ENCODE measurements at places on chromosomes 2 and 18.

DNA sequence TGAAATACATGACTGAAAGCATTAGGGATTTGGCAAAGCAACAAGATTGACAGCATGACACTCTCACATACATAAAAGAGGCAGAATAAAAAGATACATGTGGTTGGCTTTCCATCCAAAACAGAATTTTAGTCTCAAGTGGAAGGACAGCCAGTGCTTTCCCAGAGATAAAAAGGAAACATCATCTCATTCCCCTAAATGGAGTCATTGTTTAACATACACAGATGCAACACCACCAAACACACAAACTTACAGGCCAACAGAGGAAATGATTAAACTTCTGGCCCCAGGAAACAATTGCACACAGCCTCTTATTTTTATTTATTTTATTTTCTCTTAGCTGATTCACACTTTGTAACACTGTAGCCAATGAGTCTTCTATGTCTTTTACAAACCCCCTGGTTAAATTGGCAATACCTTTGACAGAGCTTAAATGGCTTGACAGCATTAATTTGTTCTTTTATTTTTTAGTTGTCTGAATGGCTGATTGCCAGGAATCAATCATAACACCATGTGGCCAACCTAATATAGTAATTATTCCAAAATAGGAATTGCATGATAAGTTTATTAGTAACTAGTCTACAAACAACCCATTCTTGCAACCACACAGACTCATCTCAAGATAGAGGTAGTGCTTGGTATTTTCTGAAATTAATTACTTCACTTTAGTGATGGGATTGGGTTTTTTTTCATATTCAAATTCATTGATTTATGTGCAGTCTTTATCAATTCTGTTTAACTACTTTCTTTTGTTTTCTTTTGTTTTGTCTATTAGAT lies 190.5 kb downstream of the RND3 start:
- DNase-seq, result peak; percentile 11

GRCh38 chr18:42635378-42636048 lies 480.0 kb downstream of the RIT2 start:
- no peak for DNase-seq

DNA sequence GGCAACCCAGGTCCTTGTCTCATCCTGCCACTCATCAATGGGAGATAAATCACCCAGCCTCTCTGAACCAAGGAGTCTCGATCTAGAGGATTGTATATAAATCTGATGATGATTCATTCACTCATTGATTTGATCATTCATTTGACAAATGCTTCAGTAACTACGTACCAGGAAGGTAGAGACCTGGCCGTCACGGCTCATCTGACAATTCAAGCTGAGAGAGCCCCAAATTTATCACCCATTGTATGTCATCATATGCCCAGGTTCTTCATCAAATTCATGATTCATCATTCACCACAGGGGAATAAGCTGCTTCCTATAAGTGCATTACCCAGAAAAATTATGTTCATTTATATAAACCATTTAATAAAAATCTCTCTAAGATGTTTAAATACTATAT lies 116.9 kb downstream of the FAM161A start:
- no peak for DNase-seq

DNA sequence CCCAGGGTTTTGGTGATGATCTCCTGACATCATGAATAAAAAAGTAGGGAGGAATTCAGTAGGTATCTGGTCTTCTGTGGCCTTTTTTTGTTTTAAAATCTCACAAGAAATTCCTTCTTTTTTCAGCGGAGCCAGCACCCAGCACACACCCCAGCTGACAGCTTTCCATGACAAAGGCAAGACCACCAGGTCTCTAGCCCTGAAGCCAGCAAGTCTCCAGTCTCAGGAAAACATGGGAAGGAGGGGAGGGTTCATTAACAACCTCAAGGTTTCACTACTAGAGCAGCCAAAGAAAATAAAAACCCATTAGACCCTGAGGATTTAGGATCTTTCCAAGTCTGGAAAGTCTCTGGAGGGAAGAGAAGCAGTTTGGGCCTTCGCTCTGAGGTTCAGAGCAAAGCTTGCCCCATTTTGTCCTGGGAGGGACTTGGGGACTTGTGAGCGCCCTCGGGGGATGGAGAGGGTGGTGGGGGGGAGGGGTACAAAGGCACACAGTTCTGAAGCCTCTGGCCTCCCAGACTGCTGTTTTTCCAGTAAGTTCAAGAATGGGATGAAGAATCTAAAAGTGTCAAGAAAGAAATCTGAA lies 9.0 kb downstream of the FOXI3 start:
- no peak for DNase-seq

- no peak for DNase-seq
Measured at GRCh38 chr18:73594749-73595148, 552.9 kb downstream of the FBXO15 start.

GRCh38 chr18:68667121-68667520 lies 47.8 kb downstream of the TMX3 start:
- peak; percentile 18 for DNase-seq

- DNase-seq, result peak; percentile 90
Measured at GRCh38 chr2:239275847-239276831, 124.7 kb downstream of the HDAC4 start.

- peak; percentile 20 for DNase-seq
Measured at GRCh38 chr2:156321243-156321904, 11.1 kb downstream of the NR4A2 start.

- no peak for DNase-seq
Measured at GRCh38 chr18:12890964-12891363, 6.9 kb upstream of the PTPN2 start.

DNA sequence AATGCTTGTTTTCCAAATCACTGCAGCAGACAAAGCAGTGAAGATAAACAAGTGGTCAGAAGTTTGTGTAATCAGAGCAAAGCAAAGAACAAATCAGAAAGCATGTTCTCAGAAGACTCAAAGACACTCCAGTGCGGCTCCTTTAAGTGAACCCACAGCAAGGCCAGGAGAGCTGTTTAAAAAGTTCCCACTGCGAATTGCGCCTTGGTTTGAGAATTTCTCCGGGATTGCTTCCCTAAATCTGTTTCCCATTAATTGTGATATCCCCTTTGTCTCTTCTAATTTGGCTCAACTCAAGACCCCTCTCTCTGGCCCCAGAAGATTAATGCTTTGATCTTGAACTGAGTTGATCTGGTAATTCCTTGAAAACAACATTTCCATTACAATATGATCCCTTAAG lies 122.4 kb upstream of the BCL2L11 start:
- no peak for DNase-seq

DNA sequence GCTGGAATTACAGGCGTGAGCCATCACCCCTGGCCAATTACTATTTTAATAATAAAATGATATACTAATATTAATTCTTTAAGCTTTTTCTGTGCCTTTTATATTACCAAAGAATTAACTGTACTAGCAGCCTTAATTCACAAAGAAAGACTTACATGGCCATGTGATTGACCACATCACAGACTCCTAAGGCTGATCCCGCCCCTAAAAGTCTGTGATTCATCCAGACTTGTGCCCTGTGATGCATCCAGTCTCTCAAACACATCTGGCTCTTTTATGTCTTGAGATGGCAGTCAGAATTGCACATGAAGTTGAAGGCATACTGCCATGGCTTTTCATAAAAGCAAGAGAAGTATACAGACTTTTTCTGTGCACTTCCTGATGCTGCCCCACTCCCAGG lies 91.7 kb downstream of the DTNA start:
- peak; percentile 22 for DNase-seq

- DNase-seq, result no peak
Measured at GRCh38 chr2:64809216-64809615, 155.5 kb upstream of the SERTAD2 start.

GRCh38 chr2:43950383-43951008 lies 45.3 kb downstream of the LRPPRC start:
- peak; percentile 22 for DNase-seq

- DNase-seq, result no peak
Measured at GRCh38 chr2:224956706-224957105, 85.6 kb downstream of the DOCK10 start.

DNA sequence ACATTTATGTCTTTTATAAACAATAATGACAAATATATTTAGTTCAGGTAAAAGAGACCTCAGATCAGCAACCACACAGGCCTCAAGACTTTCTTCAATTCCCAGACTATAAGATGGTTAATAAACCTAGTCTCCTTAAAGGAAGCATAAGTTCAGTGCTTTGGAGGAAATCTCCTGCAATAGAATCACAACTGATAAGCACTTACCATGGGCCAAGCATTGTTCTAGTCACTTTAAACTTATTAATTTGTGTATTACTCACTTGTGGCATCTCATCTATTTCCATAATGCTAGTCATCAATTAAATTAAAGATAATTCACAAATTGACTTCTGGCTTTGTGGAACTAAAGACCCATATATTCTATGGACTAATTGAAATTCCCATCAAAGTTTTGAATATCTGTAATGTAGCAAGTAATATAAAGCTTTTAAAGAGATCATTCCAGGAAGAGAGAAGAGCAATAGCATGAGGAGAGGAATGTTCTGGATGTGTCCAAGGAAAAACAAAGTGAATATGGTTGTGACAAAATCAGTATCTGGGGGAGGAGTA lies 42.2 kb downstream of the COL3A1 start:
- no peak for DNase-seq

DNA sequence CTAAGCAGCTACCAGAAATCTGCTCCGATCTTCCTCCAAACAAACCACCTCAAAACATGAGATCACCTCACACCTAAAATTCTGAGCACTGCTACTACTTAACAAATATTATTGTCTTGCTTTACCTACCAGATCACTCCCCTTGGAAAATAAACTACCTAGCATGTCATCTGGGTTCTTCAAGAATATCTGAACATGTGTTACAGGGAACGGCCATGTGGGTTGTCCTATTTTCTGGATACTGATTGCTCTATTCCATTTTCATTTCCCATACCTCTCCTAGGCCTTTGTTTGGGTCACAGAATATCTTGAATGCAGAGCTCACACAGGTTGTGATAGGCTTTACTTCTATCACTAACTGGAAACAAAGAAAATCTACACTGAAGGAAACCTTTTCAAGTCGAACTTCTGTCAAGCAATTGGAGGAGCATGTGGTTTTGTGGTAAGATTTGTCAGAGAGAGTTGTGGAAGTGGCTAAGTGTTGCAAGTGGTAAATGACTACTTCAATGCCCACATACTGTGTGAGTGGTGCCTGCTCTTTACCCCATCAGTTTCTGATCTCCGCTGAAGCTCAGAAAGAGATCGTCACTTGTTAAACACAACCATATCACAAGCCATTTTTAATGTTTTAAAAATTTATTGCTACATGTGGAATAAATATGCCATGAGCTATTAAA lies 739.1 kb upstream of the ZEB2 start:
- no peak for DNase-seq

DNA sequence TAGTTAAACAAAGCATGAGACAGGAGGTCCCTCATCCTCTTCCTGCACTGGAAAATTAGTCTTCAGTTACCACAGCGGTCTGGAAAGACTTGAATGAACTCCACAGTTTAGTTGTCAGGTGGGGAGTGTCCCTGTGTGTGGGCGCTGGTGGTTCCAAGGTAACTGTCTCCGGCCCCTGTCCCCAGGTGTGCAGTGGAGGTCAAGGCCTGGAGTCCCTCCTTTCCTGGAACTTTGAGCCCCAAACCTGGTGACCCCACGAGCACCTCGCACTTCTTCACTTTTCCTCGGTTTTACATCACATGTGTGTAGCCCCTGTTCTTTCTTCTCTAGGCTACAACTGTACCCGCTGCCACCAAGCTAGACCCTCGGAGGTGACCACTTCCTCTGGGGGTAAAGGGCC lies 28.0 kb upstream of the INHBB start:
- no peak for DNase-seq

GRCh38 chr2:207633686-207634085 lies 8.5 kb upstream of the METTL21A start:
- DNase-seq, result no peak

GRCh38 chr2:12714391-12715221 lies 2.1 kb upstream of the TRIB2 start:
- peak; percentile 40 for DNase-seq

DNA sequence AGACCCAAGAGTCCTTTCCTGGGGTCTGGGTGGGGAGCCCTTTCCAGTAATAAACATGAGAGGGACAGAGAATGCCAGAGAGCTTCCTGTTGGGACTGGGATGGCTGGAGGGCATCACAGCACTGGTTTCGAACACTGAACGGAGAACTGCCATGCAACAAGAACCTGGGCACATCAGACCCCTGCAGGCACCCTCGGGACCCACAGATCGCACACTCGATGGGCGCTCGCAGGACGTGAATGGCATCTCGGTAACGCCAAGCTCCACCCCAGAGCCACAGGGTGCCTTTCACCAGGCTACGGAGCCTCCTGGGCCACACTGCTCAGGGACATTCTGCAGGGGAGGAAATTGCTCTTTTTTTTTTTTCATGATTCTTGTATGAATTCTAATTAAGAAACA lies 25.1 kb downstream of the SLC66A2 start:
- DNase-seq, result no peak

All from GM03348 (cell line).